ENCODE measurements at places on chromosomes 7 and 10. TPM values are rescaled to one million over a fixed set of nuclear protein-coding genes. Genes with fewer than 3 reads are reported as not detected.
A peak's percentile ranks its signal among the peaks of the same experiment; 100 is the strongest.

The SUV39H2 gene
- total RNA-seq: 49.6 TPM

GRCh38 chr7:157138101-157138423 is 664 bp upstream of the UBE3C start:
- no peak for DNase-seq

The CHST12 gene
- 23.0 TPM for total RNA-seq

The SPDYE2 gene
- not detected for total RNA-seq

The EBF3 gene
- not detected for total RNA-seq

- no peak for DNase-seq
Observed at GRCh38 chr7:91517201-91517785, 253.1 kb downstream of the FZD1 start.

The CLCN1 gene
- not detected for total RNA-seq

- DNase-seq: no peak
Observed at GRCh38 chr7:140142031-140142430, 34.8 kb downstream of the KDM7A start.

- peak; percentile 65 for DNase-seq
Observed at GRCh38 chr10:62057359-62057758, 155.9 kb downstream of the ARID5B start.

- peak; percentile 9 for DNase-seq
Observed at GRCh38 chr10:85284778-85285770, 956.7 kb downstream of the CCSER2 start.

The SPDYE8 gene
- not detected for total RNA-seq

GRCh38 chr7:79386688-79387422 is 66.6 kb downstream of the MAGI2 start:
- no peak for DNase-seq

The CHAT gene
- total RNA-seq: not detected
